ENCODE measurements at places on chromosomes 5 and 9.

- DNase-seq, result no peak
Observed at GRCh38 chr9:68895741-68896478, 118.0 kb downstream of the PRKACG start.

DNA sequence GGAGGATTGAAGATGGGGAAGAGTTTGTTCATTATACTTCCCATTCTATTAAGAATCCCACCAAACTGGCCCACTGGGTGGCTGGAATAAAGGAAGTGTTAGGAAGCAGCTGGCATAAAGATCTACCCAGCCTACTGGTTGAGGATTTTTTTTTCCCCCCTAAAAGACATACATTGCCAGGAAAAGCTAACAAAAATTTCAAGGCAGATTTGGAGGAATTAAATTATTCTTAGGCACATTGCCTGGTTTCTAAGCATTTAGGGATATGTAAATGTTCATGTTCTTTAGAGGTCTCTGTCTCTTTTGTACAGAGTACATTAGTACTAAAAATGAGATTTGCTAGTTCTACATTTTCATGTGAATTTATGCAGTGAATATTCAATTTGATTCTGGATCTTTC, 8.3 kb downstream of the PIK3R1 start:
- no peak for DNase-seq

DNA sequence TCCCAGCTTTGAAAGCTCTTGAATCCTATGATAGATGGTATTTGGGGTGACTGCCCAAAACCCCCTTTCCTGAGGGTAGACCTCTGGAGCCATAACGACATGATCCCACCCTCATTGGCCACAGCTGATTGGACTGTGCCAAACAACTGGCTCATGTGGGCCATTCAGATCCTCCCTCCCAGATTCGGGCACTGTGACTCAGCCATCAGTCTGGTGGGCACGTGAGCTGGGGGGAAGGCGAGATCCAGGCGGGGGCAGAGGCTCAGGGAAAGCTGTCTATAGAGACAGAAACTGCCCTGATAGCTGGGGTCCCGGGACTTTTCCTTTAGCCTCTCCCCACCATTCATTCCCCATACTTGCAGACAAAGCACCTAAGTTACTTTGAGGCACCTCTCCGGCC, 15.1 kb upstream of the NCS1 start:
- no peak for DNase-seq

GRCh38 chr5:159826351-159827214, 89.7 kb upstream of the ADRA1B start:
- peak; percentile 7 for DNase-seq

DNA sequence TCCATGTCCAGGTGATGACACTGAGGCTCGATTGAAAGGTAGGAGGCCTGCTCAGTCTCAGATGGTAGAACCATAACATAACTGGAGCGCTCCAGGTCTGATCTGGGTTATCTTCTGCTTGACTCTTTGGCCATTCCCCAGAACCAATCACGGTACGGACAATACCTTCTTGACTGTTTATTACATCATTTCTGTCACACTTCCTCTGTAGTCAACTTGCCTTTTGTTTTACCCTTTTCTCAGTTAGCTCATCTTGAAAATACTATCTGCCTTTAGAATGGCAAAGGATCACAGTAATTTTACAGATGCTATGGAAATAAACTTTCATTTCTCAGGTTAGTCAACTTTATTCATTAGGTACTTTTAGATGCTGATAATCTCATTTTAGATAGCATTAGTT, 22.4 kb downstream of the GLRA1 start:
- no peak for DNase-seq

DNA sequence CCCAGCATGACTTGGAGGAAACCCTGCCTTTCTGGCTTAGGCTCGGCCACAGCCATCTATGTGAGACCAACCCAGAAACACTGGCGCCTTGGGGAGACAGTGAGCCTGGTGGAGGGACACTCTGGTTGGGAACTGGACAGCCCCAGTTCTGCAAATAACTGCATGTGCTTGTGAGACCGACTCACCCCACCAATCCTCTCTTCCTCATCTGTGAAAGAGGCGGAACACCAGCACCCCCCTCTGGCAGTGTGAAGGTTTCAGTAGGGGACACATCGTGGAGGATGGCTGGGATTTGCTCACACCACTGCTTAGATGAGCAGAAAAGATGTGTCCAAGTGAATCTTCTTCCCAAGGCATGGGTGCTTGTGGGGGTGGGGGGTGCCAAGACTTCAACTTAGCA, 43.4 kb upstream of the N4BP3 start:
- peak; percentile 72 for DNase-seq

All from MV-4-11 (cell line).